GM10248 (cell line): ENCODE measurements at places on chromosomes 11 and 22.

- DNase-seq = no peak
Observed at GRCh38 chr11:11148104-11148509, 204.9 kb downstream of the CSNK2A3 start.

GRCh38 chr11:58776891-58777710, 45.4 kb upstream of the GLYAT start:
- no peak for DNase-seq

- no peak for DNase-seq
Observed at GRCh38 chr11:73576185-73576614, 21.7 kb downstream of the FAM168A start.

DNA sequence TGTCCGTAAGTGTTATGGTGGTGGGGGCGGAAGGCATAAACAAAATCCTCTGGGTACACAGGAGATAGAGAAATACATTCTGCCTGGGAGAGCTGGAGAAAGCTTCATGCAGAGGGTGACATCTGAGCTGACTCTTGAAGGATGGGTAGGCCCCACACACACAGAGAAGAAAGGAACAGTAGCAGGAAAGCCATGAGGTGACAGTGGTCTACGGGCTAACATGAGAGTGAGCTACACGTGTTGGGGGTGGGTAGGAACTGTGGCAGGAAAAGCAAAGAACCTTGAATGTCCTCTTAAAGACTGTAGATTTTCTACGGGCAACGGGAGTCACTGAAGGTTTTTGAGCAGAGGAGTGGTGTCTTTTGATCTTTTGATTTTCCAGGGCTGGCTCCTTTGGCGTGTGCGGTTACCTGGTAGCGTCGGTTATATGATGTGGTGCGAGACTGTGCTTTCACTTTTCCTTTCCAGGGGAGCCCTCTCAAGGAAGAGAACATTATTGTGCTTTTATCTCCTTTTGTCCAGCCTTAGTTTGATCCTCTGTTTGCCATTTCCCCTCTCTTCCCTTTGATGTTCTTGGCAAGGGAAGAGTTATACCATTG, 39.7 kb downstream of the ADAMTS8 start:
- DNase-seq = no peak

GRCh38 chr11:121154486-121155314, 53.7 kb downstream of the TECTA start:
- DNase-seq = no peak

- no peak for DNase-seq
Observed at GRCh38 chr11:117923773-117924172, 5.4 kb downstream of the TMPRSS13 start.
